GM23248 (cell line): ENCODE measurements at places on chromosomes 2 and 18. TPM values are rescaled to one million over a fixed set of nuclear protein-coding genes. Genes with fewer than 3 reads are reported as not detected.

The MC2R gene
- not detected in 2 replicates for polyA plus RNA-seq

DNA sequence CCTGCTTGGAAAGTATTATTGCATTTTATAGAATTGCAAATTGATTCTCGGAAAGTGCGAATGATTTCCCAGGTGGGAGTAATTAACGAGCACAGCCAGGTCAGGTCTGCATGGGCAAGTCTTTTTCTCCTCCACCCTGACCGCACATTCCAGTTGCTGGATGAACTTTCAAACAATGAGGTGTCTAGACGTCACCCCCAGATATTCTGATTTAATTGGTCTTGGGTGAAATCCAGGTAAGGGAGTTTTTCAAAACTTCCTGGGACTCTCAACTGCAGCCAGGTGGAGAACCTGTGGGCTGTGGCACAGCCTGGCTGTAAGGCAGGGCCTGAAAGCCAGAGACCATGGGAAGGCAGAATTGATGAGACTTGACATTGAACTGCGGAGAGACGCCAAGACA lies 15.9 kb upstream of the RNF152 start:
- no peak for DNase-seq

The FBLN7 gene
- polyA plus RNA-seq: 1.6 and 1.8 TPM in 2 replicates

The SERPINB4 gene
- polyA plus RNA-seq: not detected in 2 replicates

The LONRF2 gene
- polyA plus RNA-seq: not detected in 2 replicates

GRCh38 chr2:201618744-201619662 lies 24.3 kb downstream of the TMEM237 start:
- DNase-seq: peak; percentile 95

DNA sequence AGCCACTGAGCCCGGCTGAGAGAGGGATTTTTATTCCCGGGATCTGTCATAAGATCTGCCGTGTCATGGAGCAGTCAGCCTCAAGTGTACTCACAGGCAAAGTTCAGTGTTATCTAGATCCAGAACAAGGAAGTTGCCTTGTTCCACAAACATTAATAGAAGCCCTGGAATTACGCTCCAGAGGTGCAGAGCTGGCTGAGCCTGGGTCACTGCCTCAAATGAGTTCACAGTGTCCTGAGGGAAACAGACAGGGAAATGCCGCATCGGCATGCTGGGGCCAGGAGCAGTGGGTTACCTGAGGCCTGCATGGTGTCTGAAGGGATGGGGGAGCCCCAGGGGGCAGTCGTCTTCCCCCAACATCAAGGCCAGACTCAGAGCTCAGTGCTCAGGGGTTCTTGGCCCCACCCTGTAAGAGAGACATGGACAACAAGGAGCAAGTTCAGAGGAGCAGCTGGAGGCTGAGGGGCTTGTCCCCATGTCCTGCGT lies 42.7 kb upstream of the ODC1 start:
- no peak for DNase-seq

- no peak for DNase-seq
These were observed 63.3 kb upstream of the NEDD4L start for GRCh38 chr18:57980573-57981307.

DNA sequence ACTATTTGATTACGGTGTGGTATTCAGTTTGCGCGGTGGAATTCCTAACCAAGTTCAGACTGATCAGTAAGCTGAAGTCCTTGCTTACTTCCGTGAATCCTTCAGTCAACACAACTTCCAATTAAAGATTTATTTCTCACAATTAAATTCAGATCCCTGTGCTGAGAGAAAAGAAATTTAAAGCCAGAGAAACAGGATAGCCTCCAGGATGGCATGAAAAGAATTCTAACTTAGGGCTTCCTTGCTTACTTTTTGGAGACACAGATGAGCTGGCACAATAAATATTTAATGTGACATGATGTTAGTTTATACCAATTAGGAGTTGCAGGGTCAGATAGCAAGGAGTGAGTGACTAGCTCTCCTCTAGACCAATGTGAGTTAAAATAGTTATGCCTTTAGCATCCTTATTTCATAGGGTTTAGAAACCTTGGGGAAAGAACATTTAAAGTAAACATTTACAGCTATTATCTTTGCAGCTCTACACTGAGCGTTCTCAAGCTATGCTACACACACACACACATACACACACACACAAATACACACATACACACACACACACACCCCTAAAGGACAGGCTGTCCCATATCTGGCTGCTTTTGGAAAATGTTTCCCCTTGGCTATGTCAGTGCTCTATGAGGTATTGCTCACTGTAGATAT lies 151.0 kb downstream of the TRIB2 start:
- DNase-seq: no peak

The VWC2L gene
- not detected in 2 replicates for polyA plus RNA-seq
